ENCODE measurements at places on chromosomes 5 and 9. TPM values are rescaled to one million over a fixed set of nuclear protein-coding genes. Genes with fewer than 3 reads are reported as not detected.

CNTNAP3B gene
- total RNA-seq = not detected

- DNase-seq = no peak
These were observed 11.7 kb downstream of the PRUNE2 start for GRCh38 chr9:76894198-76894597.

- DNase-seq = no peak
These were observed 68.1 kb downstream of the MAMDC2 start for GRCh38 chr9:70111641-70112236.

DNA sequence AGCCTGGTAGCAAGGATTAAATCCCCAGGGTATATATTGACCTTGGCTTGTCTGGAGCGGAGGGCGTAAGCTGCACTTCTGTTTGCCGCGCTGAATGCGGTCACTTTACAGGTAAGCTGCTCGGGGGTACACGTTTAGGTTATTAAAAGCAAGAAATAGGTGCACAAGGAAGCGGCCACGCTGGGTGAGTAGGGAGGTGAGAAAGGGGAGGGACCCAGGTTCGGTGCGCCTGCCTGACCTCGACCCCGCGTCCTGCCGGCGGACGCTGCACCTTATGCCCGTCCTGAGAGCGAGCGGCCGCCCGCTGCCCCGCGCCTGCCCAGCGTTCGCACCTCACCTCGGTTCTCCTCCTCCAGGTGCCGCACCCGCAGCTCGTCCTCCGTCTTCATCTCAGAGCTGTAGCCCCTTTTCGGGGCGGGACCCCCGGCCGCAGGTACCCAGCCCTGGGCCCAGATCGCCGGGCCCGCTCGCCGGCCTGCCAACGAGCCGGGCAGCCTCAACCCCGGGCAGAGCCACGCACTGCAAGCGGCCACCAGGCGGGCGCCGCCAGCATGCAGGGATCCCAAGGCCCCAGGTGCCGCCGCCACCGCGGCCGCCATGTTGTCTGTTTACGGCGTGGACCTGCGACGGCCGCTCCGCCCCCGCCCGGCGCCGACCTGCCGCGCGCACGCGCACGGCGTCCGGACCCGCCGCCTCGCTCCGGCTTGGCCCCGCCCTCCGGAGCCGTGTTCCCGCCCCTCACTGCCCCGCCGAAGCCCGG is at the start of gene AUH:
Gene AUH (minus strand): TSS at position 628 of the 760 bp plus-strand sequence. CDS start 29 bp downstream, at position 599.
- peak; percentile 88 for DNase-seq

GRCh38 chr5:135534609-135535419 is 950 bp downstream of the NEUROG1 start:
- DNase-seq = no peak

Data from CD8-positive, alpha-beta memory T cell (primary cell).